ENCODE measurements at places on chromosomes 2 and 18. TPM values are rescaled to one million over a fixed set of nuclear protein-coding genes. Genes with fewer than 3 reads are reported as not detected.

The BMP10 gene
- not detected for total RNA-seq

DNA sequence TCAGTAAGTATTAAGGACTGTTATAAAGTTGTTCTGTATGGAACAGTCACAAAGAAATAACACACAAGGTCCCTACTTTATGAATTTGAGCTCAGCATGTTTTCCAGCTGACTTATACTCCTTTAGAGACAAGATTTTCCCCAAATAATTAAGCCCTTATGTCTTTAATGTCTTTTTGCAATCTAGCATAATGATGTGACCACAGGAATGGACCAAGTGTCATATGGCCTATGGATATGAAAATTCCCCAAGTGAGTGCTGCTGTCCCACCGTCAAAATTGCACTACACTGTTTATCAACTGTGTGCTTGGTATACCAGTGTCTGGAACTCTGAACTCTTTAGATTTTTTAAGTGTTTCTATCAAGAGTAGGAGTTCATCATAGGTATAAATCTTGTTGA lies 369.6 kb downstream of the PID1 start:
- DNase-seq = no peak

GRCh38 chr18:48317781-48318381 lies 91.3 kb downstream of the ZBTB7C start:
- no peak for DNase-seq

- DNase-seq = no peak
Measured at GRCh38 chr2:237721458-237721857, 77.1 kb upstream of the RBM44 start.

GRCh38 chr18:46418663-46419260 lies 238.3 kb downstream of the LOXHD1 start:
- DNase-seq = peak; percentile 71

GRCh38 chr2:120855855-120856405 lies 120.3 kb downstream of the GLI2 start:
- DNase-seq = no peak

GRCh38 chr2:212863185-212863588 lies 288.2 kb downstream of the IKZF2 start:
- no peak for DNase-seq

The SPATA3 gene
- total RNA-seq = not detected

The CHST9 gene
- 8.7 TPM for total RNA-seq

All from Right ventricle myocardium superior (tissue), 1 donor.